ENCODE measurements at places on chromosomes 11 and 22. TPM values are rescaled to one million over a fixed set of nuclear protein-coding genes. Genes with fewer than 3 reads are reported as not detected.
A peak's percentile ranks its signal among the peaks of the same experiment; 100 is the strongest.

DNA sequence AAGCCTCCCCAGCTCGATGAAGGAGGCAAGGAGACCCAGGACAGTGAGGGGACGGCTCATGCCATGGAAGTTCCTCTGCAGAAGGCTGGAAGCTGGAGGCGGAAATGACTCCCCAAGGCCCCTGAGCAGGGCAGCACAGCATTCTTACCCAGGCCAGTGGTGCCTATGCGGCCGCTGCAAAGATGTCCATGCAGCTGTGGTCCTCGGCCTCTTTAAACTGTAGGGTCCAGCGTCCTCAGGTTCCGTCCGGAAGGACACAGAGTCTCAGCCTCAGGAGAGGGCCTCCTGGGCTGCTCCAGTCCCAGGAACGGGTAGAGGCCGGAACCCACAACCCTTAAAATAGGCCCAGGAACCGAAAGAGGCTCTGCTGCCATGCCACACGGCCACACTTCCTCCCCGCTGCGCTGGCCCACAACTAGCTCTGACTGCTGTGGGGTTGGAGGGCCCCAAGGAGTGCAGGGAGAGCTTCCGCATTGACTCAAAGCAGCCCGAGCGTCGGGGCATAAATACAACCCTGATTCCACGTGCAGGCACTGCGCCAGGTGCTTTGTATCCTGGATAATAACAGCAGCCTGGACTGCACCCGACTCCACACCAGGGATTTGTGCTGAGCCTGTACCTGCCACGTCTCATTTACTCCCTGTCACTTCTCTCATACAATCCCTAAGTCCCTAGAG is 5.5 kb downstream of the KIAA0930 start:
- DNase-seq: no peak

Gene SMTNL1
- not detected for total RNA-seq

GRCh38 chr11:111715142-111715816 is 50.9 kb downstream of the PPP2R1B start:
- DNase-seq: peak; percentile 21

Gene FGF4
- not detected for total RNA-seq

DNA sequence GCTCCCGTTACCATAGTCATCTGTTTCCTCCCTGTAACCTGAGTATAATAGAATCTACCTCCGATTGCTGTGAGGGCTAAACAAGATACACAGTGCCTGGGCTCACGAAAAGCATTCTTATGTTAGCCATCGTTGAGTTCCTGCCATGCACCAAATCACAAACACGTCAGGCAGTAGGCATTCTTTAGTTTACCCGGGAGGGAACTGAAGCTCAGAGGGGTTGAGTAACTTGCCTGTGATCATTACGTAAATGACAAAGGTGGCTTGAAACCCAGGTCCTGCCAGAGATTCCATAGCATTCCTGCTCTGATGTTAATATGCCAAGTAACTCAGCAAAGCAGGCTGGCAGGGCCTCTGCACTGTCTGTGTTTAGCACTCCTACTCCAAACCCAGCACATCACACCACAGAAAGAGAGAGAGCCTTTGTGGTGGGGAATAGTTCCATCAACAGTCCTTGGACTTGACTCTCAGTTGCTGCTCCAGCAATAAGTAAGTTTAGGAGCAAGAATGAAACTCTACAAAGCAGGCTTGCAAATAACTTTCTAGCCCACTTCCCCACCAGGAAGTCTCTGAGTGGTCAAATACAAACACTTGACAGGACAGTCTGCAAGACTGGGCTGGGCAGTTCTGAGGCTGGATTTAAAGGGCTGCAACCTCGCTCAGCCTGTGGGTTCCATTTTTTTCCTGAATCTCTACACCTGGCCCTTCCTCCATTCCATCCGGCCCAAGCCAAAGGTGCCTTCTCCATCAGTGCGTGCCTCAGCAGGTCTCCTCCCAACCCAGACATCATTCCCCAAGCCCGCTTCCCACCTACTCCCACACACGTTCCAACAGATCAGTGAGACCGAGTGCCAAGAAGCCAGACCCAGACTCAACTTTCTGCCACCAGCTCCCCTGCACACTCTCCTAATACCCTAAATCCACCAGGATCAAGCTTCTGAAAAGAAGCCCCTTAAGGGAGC is 1.1 kb downstream of the SCN2B start:
- DNase-seq: peak; percentile 41

Gene ZNRF3
- 5.2 TPM for total RNA-seq

DNA sequence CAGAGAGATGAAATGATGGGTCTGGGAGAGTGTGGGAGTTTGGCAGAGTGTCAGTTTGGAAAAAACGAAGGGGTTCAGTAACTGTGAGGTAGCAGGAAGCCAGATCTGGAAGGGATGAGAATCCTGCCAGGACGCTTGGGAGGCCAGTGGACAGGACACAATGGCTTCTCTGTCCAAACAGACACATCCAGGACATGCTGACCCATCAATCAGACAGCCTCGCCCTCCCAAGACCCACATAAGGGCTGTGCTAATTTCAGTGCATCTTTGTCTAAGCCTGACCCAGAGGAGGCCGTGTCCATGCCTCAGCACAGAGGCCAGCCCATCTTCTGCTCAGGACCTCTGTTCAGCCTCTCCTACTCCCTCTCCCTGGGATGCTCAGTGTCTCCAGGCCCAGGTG is 576.5 kb upstream of the B3GAT1 start:
- no peak for DNase-seq

GRCh38 chr11:27933992-27934829 is 173.7 kb downstream of the KIF18A start:
- DNase-seq: no peak

- DNase-seq: no peak
These were observed 75.4 kb downstream of the TRPC6 start for GRCh38 chr11:101508370-101508769.

GRCh38 chr11:68008381-68009337 is 1.5 kb upstream of the ALDH3B1 start:
- no peak for DNase-seq

Gene FOLR3
- not detected for total RNA-seq

- DNase-seq: no peak
These were observed 12.9 kb downstream of the TMEM132A start for GRCh38 chr11:60937144-60937527.

- no peak for DNase-seq
These were observed 97.8 kb downstream of the TRMU start for GRCh38 chr22:46433318-46433717.

- no peak for DNase-seq
These were observed 8.3 kb upstream of the HTR3B start for GRCh38 chr11:113896156-113896879.

Gene CYTH4
- total RNA-seq: not detected

DNA sequence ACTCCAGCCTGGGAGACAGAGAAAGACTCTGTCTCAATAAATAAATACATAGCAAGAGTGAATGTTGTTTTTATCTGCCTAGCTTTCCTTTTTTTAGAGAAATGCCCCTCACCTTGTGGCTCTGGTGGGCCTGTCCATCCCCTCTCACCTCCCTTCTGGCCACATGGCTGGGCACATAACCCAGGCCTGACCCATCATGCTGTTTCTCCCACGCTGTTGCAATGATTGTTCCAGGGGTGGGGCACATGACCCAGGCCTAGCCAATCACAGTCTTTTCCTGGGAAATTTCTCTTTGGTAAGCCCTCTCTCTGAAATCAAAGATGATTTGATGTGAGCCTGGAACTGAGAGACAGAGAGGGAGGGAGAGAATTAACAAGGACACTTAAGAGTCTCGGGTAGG is 5.5 kb upstream of the CYTH4 start:
- DNase-seq: no peak

- peak; percentile 55 for DNase-seq
These were observed 4.5 kb upstream of the CREB3L1 start for GRCh38 chr11:46272816-46273427.

GRCh38 chr22:20946991-20947390 is 20.1 kb upstream of the AIFM3 start:
- DNase-seq: no peak

Gene GP1BB
- 0.35 TPM for total RNA-seq

DNA sequence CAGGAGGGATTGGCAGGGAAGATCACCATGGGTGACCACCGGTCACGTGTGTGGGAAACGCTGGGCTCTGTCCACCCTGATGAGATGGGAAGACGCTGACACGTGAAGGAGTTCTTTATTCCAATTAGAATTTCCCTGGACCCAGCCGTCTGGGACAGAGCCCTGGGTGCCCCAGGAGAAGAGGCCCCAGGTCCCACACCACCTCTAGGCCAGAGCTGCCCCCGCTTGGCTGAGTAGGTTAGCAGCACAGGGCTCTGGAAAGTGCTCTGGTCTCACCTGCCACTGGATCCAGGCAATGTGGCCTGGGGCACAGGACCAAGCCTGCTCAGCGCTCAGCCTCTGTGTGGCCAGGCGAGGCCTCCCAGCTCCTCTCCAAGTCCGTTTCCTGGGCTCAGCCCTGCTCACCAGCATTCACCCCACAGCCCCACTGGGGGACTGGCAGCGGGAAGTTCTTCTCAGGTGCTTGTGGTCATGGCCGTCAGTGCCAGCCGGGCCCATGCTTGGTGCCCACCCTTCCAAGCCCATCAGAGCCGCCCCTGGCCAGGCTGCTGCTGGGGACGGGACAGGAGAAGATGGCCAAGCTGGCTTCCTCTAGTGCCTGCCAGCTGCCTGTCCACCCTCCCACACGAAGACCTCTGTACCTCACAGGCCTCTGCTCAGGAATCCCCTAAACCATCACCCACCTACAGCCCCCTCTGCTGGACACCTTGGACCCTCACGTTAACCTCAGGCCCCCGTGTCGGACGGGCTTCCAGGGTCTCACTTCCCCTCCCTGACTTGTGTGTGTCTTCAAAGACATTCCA is 62.5 kb upstream of the FGF3 start:
- no peak for DNase-seq

Gene CEP57
- total RNA-seq: 62.1 TPM

Gene ZNF70
- 2.8 TPM for total RNA-seq

Gene F2
- 0.20 TPM for total RNA-seq

GRCh38 chr11:969651-970205 is 44.1 kb downstream of the AP2A2 start:
- no peak for DNase-seq

Gene AQP11
- total RNA-seq: 1.4 TPM

Gene CNIH2
- 5.5 TPM for total RNA-seq

GRCh38 chr11:88345408-88345807 is 7.9 kb upstream of the CTSC start:
- DNase-seq: no peak

Gene MMP13
- not detected for total RNA-seq

DNA sequence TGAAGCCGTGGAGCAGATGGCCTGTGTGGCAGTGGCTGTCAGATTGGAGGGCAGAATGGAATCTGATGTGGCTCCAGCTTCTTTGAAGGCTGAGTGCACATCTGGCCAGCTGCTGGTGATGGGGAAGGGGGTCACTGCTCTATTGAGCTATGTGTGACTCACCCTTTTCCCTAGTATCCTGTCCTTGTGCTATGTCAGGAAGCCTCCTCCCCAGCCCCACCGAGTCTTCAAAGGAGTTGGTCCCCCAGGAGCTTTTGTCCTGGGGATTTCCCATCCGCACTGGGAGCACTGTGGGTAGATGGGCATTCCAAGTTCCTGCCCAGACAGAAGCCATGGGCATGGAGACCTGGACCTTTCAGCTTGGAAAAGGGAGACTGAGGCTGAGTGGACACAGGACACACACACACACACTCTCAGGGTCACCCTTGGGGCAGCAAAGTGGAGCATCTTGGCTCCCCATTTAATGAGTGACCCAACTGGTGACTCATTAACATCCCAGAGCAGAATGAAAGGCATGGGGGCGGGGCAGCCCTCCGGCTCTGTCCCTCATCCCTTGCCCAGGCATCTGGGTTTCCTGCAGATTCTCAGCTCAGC is 3.3 kb downstream of the SERPINH1 start:
- no peak for DNase-seq
